ENCODE measurements at places on chromosomes 11 and 22. TPM values are rescaled to one million over a fixed set of nuclear protein-coding genes. Genes with fewer than 3 reads are reported as not detected.

- DNase-seq = peak; percentile 70
Observed at GRCh38 chr11:118290923-118291322, 13.6 kb upstream of the CD3E start.

TMEM86A gene
- polyA plus RNA-seq = 1.6 TPM

- no peak for DNase-seq
Observed at GRCh38 chr11:18726040-18726439, at the start of gene IGSF22. IGSF22 (minus strand) TSS chr11:18726188; CDS start chr11:18724236, 1,952 bp downstream.

CD6 gene
- polyA plus RNA-seq = 1.3 TPM

GRCh38 chr11:66883016-66883965 is 26.4 kb downstream of the LRFN4 start:
- DNase-seq = peak; percentile 42

DNA sequence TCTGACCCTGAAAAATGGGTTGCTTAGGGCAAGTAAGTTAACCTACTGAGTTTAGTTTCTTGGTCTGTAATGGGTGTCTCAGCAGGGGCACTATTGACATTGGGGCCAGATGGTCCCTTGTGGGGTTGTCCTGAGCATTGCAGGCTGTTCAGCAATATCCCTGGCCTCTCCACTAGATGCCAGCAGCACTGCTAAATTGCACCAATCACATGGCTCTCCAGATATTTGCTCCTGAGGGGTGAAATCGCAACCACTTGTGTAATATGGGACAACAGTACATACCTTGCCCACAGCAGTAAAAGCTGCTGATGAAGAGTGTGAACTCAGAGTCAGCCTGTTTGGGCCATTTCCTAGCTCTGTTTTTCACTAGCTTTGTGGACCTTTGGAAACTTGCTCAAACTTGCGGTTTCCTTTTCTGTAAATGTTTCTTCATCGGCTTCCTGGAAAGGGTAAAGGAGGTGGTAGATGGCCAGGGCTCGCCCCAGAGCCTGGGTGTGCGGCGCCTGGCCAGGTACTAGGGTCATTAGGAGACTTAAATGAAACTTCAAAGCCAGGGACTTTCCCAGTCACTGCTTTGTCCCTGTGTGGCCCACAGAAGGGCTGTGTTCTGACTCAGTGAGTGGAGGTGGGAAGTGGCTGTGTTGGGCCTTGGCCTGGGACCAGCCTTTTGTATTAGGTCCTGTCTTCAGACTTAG is 13.0 kb downstream of the NCF4 start:
- peak; percentile 46 for DNase-seq
